Midbrain (tissue), 1 donor: ENCODE measurements at places on chromosomes 1 and 21.
A peak's percentile ranks its signal among the peaks of the same experiment; 100 is the strongest.

GRCh38 chr1:248610301-248610700 is 12.8 kb upstream of the OR2T10 start:
- no peak for DNase-seq

GRCh38 chr1:180494370-180494769 is 8.0 kb downstream of the ACBD6 start:
- DNase-seq: no peak

GRCh38 chr1:228691926-228692325 is 43.4 kb upstream of the RHOU start:
- DNase-seq: peak; percentile 48

DNA sequence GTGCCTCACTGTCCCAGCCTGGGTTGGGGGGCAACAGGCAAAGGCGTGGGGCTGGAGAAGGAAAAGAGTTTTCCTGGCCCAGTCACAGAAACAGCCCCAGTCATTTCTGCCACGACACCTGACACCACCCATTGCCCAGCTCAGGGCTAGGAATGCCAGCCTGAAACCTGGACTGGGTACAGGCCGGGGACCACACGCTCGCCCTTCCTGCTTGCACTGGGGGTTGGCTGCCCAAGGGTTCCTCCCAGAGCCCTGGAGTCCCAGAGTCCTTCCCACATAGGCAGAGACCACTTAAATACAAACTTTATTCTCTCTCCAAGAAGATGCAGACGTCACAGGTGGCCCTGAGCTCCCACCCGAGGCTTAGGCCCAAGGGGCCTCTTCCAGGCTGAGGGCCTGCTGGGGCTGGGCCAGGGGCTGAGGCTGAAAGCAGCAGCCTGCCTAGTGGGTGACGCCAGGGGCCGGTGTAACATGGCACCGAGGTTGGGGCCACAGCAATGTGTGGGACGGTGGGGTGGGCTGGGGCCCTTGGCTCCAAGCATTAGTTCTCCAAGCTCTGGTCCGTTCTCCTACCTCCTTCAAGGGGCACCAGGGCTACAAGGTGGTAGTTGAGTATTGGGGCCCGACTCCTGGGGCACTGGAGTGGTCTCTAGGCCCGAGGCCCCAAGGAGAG is 1.6 kb downstream of the TMEM52 start:
- DNase-seq: no peak

DNA sequence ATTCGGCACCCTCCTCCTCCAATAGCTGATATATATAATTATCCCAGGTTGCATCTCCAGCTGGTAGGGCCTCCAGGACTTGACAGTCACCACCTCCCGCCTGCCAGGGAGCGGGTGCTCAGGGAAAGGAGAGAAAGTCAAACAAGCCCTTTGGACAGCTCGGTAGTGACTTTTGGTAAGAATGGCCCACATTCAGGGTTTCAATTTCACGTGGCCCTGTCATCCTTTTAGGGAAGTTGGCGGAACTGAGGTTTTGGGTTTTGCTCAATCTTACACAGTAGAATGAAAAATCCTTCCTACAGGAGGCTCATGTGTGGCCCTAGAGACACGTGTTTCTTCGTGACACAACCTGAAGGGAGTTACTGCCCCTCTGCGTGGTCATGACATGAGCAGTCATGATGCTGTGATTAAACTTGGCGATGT is 44.2 kb downstream of the CAPN8 start:
- peak; percentile 34 for DNase-seq

DNA sequence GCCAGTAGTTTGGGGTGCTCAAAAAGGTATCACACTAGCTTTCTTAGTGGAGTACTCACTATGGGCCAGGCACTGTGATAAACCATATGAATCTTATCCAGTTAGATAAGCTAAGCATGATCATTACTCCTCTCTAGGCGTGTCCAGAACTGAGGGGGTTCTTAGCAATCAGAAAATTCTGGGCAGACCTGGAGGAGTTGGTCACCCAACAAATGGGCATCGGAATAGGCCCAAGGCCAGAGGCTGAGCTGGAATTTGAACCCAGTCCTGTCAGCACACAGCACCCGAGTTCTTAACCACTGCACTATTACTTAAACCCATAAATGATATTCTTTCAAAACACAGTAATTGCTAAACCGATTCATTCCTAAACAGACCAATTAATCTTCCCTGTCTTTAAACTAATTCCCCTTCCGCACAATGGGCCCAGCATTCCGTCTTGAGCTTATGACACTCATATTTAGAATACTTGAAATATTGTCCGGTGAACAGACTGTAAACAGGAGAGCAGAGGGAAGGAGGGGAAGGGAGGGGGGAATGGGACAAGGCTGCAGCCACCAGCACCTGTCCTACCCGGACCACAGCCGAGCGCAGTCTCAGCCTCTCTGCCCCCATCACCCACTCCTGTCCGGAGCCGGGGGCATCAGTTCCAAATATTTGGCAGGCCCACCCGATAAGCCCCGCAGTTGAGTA is 113.0 kb upstream of the GADD45A start:
- no peak for DNase-seq

GRCh38 chr1:79044974-79045650 is 38.6 kb upstream of the ADGRL4 start:
- DNase-seq: no peak
